C1 segment of cervical spinal cord (tissue), 14 donors: ENCODE measurements at places on chromosomes 13 and 19.
A peak's percentile ranks its signal among the peaks of the same experiment; 100 is the strongest.

- DNase-seq: no peak
Measured at GRCh38 chr19:50204811-50205675, 1.6 kb downstream of the MYH14 start.

DNA sequence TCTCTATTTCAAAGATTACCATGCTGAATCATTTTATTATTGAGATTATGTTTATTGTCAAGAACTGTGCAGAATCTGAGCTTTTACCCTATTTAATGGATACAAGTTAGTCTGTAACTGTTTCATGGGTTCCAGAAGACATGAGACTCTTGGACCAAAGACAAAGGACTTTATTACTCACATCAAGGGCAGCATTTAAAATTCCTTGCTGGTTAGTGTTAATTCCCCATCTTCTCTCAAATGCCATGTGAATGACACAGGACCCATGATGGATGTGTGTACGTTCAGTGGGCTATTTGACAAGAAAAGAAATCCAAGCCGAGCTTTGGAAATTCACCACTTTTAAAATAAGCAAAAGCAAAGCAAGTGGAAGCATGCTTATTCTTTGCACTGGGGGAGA lies 139.9 kb downstream of the PCDH20 start:
- DNase-seq: no peak

DNA sequence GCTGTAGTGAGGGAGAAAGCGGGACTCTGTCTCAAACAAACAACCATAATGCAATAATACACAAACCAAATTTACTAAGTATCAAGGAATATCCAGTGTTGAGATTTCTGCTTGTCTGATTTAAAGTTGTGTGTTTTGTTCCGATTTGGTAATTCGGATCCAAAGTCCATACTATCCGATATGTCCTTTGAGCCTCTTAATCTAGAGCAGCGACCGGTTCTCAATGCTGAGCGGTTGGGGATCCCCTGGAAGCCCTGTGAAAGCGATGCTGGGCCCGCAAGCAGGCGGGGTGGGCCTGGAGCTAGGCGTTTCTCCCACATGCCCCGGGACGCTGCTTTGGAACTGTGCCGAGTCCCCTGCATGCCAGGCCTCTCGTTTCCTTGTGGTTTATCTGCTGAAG lies 20.2 kb downstream of the C19orf44 start:
- DNase-seq: no peak

- DNase-seq: peak; percentile 17
Measured at GRCh38 chr19:43639519-43640423, at the start of gene CADM4. TSS of gene CADM4 (minus strand) at chr19:43639850. CDS start at chr19:43639790, 60 bp downstream.
